ENCODE measurements at places on chromosomes 11 and 22. TPM values are rescaled to one million over a fixed set of nuclear protein-coding genes. Genes with fewer than 3 reads are reported as not detected.

The CD248 gene
- total RNA-seq = 0.22 TPM

The NAALAD2 gene
- total RNA-seq = not detected

The MRPL40 gene
- total RNA-seq = 24.0 TPM

The RAPSN gene
- 3.5 TPM for total RNA-seq

The DEUP1 gene
- total RNA-seq = not detected

- no peak for DNase-seq
Measured at GRCh38 chr11:10796191-10796590, 12.5 kb downstream of the EIF4G2 start.

- no peak for DNase-seq
Measured at GRCh38 chr11:62905296-62905695, 15.9 kb downstream of the CHRM1 start.

GRCh38 chr22:47277531-47277930 is 515.1 kb downstream of the TBC1D22A start:
- DNase-seq = no peak

DNA sequence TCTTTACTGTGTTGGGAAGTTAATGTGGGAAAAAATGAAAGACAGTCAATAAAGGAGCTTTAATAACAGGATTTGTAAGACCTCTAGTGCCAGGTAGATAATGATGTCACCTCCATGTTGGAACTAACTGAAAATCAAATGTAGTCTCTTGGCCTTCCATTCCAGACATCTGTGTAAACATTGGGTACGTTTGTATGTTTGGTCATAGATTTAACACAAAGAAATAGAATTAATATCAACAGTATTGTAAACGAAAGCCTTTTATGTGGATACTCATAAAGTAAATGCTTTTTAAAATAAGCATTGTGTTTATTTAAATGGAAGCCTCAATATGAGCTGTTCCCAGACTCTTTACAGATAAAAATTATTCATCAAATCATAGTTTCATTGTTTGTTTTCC is 605.7 kb downstream of the METTL15 start:
- no peak for DNase-seq

DNA sequence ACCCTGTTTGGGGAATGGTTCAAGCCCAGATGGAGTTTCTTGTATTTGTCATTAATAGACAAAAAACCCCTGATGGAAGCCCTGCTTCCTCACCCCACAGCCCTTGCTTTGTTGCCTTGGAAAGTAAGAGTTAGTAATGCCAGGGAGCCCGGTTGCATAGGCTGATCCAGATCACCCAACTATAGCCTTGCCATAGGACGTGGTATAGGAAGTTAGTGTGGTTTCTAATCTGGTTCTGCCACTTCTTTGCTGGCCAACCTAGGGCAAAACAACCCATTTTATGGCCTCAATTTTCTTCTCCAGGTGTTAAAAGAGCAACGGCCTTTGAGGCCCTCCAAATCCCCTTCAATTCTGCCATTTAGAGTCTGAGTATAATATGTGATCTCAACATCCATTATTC is 97.9 kb downstream of the STIM1 start:
- no peak for DNase-seq

GRCh38 chr11:13333456-13333957 is 55.9 kb downstream of the BMAL1 start:
- DNase-seq = no peak

- no peak for DNase-seq
Measured at GRCh38 chr11:88475991-88476418, 138.5 kb upstream of the CTSC start.

GRCh38 chr11:116918925-116919655 is 81.7 kb upstream of the APOA1 start:
- no peak for DNase-seq

- DNase-seq = no peak
Measured at GRCh38 chr11:113199866-113200265, 114.5 kb upstream of the TTC12 start.

DNA sequence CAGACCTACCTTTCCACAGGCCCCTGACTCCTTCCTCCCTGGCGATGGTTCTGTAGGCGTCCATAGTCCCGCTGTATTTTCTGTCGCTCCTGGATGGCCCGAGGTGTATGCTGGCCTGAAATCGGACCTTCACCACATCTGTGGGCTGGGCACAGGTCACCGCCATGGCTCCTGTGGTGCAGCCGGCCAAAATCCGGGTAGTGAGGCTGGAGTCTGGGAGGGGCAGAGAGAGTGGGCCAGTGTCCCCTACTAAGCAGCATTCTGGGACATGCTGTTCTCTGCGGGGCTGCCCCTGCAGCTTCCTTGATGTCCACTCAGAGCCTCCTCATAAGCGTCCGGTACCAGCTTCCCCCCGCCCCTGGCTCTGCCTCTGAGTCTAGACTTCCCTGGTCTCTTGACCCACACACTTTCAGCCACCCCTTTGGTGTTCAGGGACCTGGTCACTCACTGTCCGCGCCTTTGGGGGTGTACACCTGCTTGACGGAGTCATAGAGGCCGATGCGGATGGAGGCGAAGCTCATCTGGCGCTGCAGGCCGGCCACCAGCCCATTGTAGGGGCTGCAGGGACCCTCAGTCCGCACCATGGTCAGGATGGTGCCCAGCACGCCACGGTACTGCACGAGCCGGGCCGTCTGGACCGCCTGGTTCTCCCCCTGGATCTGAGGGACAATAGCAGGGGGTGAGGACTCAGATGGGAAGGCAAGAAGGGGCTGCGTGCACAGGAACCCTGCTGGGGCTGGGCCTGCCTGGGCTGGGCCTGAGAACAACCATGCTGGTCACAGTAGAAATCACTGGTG is 3.0 kb downstream of the UCP3 start:
- DNase-seq = no peak

DNA sequence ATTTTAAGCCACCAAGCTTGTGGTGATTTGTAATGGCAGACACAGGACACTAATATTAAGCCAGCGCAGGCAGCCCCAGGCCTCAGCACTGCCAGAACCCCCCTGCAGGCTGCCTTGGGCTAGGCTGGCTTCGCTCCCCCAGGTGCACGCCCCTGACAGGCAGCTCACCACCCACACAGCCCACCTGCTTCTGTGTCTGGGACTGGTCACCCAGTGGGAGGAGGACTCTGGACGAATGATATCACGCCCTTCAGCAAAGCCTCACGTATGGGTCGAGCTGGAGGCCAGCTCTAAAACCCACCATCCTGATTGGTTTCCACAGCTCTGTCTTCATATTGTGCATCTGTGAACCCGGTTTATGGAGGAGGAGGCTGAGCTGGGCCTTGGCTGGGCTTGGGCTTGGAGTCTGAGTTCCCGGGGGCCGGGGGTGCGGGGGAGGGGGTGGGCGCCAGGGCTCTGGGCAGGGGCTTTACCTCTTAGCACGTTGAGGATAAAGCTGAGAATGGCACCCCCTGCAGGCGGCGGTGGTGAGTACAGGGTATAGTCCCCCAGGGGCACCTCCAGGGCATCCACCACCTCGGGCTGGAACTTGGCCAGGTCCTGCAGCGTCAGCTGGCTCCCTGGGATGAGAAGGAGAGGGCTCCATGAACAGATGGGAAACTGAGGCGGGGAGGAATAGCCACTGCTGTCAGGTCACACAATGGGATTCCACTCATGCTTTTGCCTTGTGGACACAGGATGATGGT is 13.8 kb downstream of the GGT5 start:
- DNase-seq = peak; percentile 61

DNA sequence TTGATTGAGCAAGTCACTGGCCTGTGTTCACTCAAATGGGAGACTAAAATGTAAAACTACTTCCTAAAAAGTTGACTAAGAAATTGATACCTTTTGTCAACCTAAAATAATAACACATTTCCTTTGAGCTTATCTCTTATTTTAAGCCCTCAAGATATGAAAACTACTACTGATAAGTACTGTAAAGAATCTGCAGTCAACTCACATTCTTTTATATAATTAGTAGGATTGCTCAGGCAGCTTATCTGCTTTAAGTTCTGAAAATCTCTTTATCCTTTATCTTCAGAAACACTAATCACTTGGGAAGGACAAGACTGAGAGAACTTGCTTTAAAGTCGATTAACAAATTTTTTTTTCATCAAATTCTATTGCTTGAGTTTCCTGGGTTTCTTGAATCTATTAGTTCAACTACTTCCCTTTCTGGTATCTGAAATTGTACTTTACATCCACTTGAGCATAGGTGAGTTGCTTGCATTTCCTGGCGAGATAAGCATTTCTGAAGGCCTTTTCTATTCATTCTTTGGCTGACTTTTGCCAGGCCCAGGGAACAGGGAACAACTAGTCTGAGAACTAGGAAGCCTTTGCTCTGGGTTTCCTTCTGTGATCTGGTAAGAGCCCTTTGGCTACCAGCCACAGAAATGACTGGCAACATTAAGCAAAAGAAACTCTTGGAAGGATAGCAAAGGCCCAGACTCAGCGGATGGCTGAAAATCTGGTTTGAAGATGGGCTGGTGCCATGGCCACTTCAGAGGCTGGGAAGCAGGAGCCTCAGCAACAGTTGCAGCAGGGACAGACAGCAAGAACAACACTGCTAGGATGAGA is 19.3 kb upstream of the CSRP3 start:
- DNase-seq = no peak

DNA sequence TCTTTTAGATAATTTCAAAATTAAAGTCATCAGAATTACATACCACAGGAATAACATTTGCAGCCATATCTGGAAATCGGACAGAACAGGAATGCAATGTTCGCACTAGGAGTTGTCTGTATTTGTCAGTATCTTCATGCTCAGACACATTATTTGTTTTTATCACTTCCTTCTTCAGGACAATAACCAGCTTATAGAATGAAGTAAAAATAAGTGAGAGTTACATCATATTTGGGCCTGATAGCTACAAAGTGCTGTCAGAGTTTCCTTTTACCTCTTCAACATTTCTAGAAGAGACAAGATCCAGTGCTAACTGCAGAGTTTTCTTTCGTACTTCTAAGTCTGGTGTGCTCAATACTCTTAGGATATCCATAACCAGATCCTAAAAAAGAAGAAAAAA is 18.9 kb downstream of the COPB1 start:
- no peak for DNase-seq

DNA sequence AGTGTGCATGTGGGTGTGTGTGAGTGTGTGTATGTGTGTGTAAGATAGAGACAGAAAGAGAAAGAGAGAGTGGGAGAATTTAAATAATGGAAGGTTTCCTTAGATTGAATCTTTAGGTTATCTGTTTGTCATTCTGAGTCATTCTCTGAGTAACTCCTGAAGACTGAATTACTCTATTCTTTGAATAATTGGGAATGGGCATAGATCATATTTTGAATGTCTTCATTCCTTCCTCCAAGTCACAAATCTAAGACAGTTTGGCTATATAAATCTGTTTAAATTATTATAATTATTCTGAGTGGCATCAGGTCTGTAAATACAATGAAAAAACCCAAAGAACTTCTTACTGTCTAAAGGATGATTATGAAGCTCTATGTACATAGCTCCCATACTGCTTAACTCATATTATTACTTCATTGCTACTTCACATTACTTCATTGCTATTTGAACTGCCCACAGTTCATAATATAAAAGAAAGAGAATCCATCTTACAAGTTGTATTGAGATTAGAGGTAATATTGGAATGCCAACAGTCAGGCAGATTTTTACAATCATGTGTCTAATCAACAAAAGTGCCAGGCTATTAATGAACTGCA is 346.6 kb upstream of the CCDC179 start:
- no peak for DNase-seq

- no peak for DNase-seq
Measured at GRCh38 chr22:38484244-38484643, 16.3 kb downstream of the KDELR3 start.

DNA sequence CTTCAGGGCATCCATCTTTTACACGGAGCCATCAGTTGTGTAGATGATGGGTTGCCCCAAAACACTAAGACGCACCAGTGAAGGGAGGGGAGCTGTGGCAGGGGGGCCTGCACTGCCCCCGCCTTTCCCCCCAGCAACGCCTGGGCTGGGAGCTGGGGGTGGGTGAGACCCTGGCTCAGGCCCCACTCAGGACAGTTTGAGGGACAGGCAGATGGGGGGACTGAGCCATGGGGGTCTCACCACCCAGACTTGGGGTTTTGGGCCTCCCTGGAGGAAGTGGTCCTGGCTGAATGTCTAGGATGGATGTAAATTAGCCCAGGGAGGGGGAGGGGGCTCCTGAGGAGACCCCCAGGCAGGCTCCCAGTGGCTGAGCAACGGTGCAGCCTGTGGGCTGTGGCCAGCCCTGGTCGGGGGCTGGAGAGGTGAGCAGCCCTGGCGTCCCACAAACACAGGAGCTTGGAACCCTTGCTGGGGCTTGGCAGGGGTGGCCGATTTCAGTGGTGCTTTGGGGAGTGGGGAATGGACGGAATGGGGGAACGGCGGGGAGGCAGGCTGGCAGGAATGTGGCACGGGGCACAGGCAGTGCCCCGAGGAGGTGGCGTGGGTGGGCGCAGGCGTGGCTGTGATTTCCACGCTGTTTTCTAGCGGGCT is 6.1 kb downstream of the PARVB start:
- no peak for DNase-seq

- no peak for DNase-seq
Measured at GRCh38 chr11:130876931-130877915, 39.1 kb downstream of the SNX19 start.

GRCh38 chr22:20619045-20619892 is 111.9 kb downstream of the MED15 start:
- no peak for DNase-seq

DNA sequence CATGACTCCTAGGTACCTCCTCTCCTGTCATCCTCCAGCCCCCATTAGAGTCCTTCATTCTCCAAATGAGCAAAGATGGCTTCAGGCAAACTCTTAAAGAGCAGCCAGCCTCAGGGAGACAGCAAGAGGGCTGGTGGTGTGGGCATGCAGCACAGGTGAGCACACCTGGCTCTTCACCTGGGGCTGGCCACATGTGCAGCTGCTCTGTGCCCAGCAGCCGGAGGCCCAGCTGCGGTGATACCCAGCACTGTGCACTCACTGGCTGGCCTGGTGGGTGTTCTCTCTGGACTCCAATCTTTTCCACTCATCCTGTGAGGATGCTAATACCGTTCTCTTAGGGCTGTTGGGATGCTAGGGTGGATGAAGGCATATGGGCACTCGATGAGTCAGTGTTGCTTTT is 106.1 kb upstream of the PARVA start:
- DNase-seq = no peak

DNA sequence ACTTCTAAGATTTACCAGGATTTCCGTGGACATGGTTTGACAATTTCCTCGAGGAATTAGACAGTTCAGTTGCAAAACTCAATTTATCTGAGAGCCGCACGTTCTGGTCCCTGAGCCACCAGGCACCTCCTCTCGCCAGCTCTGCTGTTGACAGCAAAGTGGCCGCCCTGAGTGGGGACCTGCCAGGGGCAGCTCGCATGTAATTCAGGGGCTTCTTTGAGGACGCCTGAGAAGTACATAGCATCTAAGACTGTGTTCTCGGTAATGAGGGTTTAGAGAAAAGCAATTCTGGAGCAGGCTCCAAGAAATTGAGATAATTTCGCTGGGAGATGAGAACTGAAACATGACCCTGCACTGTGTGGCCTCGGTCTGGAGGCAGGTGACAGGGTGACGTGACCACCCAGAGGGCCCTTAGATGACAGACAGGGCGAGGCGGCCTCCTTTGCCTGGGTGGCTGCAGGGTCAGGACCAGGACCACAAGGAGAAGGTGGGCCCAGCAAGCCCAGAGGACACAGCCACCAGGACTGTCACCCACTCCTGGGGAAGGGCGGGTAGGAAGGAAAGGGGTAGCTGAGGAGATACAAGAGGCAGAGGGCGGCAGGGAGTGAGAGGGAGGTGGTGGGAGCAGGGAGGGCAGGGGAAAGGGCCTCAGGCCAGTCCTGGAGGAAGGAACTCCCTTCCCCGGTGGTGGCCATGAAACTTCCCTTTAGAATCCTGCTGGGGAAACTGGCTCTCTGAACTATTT is 55.0 kb downstream of the RTL6 start:
- no peak for DNase-seq
